ENCODE measurements at places on chromosomes 1 and 21.

DNA sequence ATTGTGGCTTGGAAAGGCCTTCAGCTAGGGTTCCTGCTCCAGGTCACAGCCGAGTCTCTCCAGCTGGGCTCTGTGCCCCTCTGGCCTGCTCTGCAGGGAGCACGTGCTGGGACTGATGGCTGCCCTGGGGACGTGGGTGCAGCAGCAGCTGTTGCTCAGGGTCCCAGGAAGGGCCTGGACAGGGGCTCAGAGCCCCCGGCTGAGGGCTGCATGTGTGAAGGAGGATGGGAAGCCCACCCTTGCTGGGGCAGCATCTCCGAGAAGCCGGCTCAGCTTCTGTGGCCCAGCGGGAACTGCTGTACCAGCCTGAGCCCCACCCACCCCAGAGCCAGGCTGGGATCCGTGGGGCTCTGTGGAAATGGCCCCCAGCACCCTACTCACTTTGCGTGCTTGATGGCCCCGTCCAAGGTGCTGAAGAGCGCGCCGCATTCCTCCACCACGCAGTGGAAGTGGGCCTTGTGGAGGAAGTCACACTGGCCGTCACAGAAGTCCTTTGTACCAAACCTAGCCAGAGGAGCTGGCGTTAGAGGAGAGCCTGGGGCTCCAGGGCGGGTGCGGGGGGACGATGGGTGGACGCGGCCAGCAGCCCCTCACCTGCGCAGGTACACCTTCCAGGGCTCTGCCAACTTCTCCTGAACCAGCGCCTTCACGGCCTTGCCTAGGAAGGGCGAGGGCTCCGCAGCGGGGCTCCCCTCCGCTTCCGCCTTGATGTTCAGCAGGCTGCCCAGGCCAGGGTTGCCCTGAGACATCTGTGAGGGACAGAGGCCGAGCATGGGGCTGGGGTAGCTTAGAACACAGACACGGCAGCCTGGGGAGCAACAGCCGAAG is 147.5 kb downstream of the CASZ1 start:
- no peak for DNase-seq

DNA sequence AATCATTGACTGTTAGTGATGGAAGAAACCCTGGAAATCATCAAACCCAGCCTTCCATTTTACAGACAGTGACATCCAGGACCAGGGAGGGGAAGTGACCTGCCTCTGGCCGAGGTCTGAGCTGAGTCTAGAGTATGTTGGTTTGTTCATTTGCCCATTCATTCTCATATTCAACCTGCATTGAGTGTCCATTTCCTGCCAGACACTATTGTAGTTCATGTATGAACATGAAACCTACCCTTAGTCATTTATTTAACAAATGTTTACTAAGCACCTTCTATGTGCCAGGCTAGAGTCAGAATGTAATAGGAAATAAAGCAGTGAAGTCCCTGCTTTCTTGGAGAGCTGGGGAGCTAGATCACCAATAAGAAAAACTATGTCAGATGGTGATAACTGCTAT is 51.3 kb downstream of the KCND3 start:
- DNase-seq, result no peak

DNA sequence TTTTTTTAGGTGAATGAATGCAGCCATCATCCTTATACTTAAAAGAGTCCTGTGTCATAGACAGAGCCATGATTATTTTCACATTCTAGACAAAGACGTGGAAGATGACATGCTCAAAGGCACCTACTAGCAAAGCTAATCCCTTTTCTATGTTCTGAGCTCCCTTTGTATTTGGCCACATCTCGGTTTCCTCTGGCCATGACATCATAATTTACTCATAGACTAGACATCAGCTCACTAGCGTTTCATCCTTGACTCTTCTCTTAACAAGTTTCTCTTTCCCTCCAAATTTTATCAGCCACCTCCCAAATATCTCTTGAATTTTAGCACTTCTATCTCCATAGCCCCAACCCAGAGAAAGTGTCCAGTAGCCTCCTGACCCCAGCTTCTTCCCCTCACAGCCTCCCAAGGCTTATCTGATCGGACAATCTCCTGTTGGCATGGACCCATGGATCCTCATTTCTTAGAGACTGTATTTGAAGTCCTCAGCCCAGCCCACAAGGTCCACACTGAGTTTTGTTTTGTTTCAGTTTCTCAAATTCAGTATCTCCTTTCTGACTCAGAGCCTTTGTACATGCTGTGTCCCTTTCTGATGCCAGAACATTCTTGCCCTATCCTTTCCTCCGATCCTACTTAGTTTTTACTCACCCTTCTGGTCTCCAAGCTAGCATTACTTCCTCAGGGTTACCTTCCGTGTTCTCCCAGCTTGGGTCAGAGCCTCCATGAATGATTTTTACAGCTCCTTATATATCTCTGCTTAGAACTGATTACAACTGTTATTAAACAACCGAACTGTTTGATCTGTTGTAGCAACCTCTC is 33.0 kb upstream of the EPS8L3 start:
- DNase-seq, result no peak

GRCh38 chr1:201084295-201084694 is 27.9 kb downstream of the CACNA1S start:
- no peak for DNase-seq

- no peak for DNase-seq
Measured at GRCh38 chr1:205791568-205792180, 16.4 kb upstream of the RAB29 start.

GRCh38 chr1:184096005-184096404 is 44.5 kb downstream of the TSEN15 start:
- no peak for DNase-seq

GRCh38 chr1:53732912-53733317 is 6.0 kb downstream of the GLIS1 start:
- no peak for DNase-seq

DNA sequence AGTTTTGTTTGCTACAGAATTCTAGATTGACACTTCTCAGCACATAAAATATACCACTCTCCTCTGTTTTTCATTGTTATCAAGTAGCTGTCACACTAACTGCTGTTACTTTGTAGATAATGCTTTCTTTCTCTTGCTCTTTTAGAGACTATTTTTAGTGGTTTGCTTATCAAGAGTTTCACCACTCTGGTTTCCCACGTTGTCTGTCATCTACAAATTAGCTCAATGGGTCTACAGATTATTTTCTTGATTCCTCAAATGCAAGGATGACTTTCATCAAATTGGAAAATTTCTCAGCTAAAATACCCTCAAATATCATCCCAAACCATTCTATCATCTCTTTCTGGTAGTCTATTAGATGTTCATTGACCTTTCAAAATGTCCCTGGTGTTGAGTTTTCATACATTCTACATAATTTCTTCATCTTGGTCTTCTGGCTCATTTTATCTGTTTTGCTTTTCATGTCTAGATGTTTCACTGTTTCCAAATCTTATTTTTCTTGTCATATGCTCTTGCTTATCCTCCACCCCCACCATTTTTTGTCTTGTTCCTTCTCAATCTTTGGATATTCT is 122.5 kb downstream of the TRIM33 start:
- no peak for DNase-seq

DNA sequence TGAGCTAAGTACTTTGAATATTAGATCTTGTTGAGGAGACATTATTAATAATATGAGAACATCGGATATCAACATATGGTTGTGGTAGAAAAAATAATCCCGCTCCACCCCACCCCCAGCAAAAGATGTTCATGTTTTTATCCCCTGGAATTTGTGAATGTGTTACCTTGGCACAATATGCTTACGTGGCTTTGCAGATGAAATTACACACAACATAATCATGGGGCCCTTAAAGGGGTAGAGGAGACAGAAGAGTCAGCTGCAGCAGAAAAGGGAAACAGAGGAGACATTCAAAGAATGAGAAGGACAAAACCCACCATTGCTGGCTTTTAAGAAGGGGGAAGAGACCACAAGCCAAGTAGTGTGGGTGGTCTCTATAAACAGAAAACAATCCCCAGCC is 104.1 kb downstream of the SEC16B start:
- no peak for DNase-seq

- DNase-seq, result no peak
Measured at GRCh38 chr1:85452948-85453347, 12.0 kb downstream of the DDAH1 start.

DNA sequence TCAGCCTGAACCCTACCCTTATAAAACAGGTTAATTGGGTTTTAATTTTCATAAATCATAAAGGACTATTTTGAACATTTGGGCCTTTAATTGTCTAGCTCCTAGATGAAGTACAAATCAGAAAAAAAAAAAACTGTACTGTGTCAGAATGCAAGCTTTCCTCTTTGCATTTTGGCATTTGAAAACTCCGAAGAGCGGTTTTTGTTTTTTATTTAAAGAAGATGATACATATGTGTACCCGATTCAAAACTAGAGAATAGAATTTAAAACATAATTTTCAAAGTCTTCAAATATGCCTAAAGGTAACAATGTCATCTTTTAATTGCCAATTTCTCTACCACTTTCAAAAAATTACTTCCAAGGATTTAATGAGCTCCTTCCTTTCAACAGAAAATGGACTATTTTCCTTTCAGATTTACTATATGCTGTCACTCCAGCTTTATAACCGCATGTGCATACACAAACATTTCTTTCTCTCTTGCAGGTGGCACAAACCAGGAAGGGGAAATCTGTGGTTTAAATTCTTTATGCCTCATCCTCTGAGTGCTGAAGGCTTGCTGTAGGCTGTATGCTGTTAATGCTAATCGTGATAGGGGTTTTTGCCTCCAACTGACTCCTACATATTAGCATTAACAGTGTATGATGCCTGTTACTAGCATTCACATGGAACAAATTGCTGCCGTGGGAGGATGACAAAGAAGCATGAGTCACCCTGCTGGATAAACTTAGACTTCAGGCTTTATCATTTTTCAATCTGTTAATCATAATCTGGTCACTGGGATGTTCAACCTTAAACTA is 33.7 kb downstream of the MRPL39 start:
- DNase-seq, result no peak

DNA sequence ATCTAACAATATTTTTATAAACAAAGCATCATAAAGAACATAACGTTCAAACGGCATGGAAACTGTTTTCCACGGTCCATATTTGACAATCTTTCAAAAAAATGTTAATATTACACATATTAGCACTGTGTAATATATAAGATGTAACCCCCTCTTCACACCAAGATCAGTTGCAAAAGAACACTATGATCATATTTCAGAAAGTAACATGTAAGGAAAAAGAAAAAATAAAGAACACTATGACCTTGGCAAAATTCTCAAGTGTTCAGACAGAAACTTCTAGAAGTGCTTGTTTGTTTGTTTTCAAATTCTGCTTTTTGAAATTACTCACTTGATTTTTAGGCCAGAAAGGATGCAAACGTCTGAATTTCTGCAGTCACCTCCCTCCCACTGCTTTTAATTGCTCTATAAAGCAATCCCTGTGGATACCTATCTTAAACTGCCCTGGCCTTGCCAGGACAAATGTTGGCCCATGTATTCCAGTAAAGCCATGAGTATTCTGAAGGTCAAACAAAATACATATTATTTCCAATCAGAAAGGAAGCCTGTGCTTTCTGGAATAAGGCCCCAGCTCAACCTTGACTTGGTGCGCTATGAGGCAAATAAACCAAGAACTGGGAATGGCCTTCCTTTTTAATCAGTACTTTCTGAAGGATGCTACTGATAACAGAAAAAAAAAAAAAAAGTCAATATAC is 68.6 kb downstream of the TGFBR3 start:
- no peak for DNase-seq

GRCh38 chr1:234466945-234467344 is 12.0 kb downstream of the TARBP1 start:
- no peak for DNase-seq

DNA sequence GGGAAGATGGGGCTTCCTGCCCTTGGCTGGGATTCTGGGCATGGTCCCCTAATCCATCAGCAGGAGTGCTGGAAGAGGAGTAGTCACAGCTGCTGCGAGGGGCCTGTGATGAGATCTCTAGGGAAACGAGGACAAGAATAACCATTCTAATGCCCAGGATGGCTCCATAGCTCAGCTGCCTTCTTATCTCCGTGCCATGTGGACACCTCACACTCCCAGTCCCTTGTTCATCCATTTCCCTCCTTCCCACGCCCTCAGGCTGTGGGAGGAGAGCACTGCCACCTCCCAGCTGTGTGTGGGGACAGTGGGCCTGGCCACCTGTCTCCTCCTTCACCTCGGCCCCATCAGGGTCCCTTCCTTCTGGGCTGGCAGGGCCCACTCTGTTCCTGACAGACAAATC is 16.1 kb upstream of the ETV3 start:
- no peak for DNase-seq

- DNase-seq, result no peak
Measured at GRCh38 chr1:45792744-45793143, 10.7 kb upstream of the MAST2 start.

GRCh38 chr1:87757676-87758075 is 429.0 kb downstream of the LMO4 start:
- DNase-seq, result no peak

DNA sequence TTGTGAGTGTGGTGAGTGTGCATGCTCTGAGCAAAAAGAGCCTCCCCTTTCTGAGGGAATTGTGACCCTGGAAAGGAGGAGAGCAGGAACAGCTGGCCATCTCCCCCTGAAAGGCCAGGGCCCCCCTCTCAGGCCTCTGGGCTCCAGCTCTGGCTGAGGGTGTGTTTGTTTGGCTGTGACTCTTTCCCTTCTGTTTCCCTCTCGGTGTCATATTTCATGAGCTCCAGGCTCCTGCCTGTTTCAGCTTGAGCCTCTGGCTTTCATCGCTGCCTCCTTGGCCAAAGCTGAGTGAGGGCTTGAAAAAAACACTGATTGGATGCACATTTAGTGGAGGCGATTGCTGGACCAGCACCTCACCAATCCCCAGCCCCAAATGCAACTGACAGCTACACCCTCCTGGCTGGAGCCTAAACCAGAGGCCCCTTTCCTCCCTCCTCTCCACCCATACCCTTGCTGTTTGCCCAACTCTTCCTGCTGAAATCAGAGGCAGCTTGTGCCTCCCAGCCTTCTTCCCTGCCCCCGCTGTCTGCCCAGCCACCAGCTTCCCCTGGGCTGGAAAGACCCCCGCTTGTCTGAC is 64.1 kb downstream of the DDR2 start:
- peak; percentile 73 for DNase-seq

DNA sequence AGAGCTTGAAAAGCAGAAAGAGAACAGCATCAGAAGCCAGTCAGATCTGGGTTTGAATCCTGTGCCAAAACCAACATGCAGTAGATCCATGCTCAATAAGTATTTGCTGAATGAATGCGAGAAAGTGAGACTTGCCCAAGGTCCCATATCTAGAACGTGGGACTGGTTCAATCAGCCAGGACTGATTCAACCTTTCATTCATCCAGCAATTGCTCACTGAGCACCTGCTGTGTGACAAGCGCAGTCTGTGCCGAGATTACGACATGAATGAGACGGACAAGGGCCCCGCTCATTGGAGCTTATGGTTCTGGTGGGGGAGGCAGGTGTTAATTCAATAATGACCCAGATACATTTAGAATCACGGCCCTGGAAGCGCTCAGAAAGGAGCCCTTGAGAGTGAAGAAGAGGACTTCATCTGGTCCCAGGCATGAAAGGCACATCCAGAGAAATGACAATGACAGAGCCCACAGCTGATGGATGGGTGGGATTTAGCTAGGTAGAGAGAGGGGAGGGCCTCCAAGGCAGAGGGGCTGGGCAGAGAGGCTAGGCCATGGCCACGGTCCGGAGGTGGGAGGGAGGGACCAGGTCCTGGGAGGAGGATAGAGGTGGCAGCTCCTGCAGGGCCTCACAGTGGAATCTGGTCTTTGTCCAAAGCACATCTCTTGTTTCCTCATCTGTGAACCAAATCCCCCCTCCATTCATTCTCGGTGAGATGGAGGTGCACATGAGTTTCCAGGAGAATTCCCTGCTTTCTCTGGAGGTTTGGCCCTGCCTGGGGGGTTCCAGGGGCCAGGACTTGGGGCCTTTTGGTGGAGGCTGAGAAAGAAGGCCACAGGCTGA is 4.2 kb upstream of the FAM131C start:
- DNase-seq, result no peak

GRCh38 chr1:73673971-73674370 is 524.0 kb downstream of the LRRIQ3 start:
- no peak for DNase-seq

All from NCI-H2081 treated with DMSO at 0.1 percent for 48 hours (cell line).